Tongue (tissue), 3 donors: ENCODE measurements at places on chromosomes 1 and 21. TPM values are rescaled to one million over a fixed set of nuclear protein-coding genes. Genes with fewer than 3 reads are reported as not detected.

SEMA4A gene
- 5.5 TPM for total RNA-seq

LDLRAD2 gene
- total RNA-seq: 0.21 TPM

DNA sequence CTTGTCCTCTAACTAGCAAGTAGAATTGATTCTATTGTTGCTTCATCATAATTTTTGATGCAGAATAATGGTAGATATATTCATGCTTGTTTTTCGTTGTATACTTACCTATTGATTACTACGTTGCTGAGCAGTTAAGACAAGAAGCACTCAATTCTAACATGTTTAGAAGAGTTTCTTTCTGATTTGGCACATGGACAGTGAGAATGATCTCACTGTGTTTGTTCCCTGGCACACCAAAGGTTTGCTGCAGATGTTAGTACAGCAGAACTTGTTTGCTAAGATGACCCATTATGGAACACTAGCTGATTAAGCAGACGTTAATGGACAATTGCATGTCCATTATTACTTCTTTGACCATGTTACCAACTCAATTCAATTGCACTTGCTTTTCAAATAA lies 184.7 kb upstream of the SGIP1 start:
- DNase-seq: no peak

GRCh38 chr1:204473400-204473965 lies 21.1 kb downstream of the PIK3C2B start:
- no peak for DNase-seq

GRCh38 chr1:61523229-61523628 lies 201.7 kb downstream of the TM2D1 start:
- DNase-seq: no peak
